Activated T-cell treated with anti-CD3 and anti-CD28 coated beads for 24 hours (primary cell): ENCODE measurements at places on chromosomes 11 and 22.

- DNase-seq, result no peak
Measured at GRCh38 chr11:83671289-83671688, 385.1 kb upstream of the CCDC90B start.

DNA sequence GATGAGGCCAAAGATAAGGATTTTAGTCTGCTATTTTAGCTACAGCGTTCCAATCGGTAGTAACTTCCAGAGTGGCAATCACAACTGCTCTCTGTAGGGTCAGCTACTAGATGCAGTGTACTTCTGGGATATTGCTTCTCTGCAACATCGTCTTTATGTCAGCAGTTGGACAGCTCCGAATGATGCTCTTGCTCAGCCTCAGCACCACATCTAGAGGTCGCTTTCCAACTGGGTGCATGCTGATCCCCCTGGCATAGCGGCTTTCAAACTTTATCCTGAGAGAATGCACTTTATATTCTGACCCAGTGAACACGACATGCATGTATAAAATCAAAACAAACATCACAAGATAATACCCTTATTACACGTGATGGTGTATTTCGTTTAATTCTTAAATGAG, 219.6 kb downstream of the C11orf87 start:
- DNase-seq, result no peak

DNA sequence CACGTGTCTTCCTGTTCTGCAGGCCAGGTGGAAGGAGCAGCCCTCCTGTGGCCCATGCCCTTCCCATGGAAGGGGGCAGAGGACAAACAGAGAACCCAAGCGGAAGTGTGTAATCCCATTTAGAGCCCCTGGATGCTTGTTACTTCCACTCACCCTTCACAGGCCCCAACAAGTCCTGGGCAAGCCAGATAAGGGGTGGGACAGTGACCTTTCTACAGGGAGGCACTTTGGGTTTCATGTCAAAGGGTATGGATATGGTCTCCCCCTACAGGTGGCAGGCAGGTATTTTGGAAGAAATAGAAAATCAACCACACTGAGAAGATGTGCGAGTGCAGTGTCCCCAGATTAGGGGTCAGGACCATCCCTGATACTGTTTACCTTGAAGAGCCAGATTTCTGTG, 11.4 kb downstream of the MPEG1 start:
- DNase-seq, result no peak

- no peak for DNase-seq
Measured at GRCh38 chr11:28481616-28482480, 373.7 kb downstream of the METTL15 start.

DNA sequence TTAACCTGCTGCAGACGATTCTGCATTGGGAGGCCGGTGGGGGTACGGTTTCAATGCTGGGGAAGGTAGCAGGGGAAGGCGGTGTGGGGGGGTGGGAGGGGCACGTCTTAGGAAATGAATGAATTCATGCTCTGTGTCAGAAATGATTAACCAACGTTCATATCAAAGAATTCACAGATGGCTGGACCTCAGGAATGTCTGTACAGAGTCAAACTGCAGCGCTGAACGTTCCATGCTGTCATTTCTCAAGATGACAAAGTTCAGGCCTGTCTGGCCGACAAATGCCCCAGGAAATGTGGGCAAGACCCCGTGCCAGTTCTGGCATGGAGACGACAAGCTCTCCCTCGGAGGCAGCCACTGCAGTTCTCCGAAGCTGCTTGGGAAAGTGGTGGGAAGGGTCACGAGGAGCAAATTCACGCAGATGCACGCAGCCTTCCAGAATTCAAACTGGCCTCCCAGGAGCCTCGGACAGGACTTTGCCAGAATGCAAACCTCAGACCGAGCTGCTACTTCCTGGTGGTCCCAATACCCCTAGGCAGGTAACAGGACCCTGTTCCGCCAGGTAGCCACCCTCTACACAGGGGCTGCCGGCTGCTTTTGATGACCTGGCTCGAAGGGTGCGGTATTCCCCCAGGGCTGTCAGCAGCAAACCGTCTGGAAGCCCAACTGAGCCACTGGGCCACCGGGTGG, 81.5 kb downstream of the TRMU start:
- DNase-seq, result no peak

GRCh38 chr11:76802151-76802550, 19.0 kb downstream of the TSKU start:
- no peak for DNase-seq

DNA sequence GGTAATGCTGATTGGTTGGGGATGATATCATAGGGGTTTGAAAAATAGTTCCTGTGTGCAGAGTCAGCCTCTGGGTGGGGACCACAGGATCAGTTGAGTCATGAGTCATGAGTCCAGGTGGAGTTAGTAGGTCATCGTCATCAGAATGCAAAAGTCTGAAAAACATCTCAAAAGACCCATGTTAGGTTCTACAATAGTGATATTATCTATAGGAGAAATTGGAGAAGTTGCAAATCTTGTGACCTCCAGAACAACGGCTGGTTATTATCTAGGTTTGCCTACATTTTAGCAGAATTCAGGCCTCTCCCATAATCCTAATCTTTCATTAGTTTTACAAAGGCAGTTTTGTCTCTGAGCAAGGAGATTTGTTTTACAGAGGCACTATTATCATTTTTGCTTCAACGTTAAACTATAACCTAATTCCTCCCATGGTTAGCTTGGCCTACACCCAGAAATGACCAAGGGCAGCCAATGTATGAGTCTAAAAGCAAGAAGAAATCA, 38.9 kb downstream of the MS4A2 start:
- DNase-seq, result no peak
